Type B pancreatic cell (in vitro differentiated cells): ENCODE measurements at places on chromosomes 4 and X.
A peak's percentile ranks its signal among the peaks of the same experiment; 100 is the strongest.

- no peaks in the 10 kb centered on the region for H3K27me3 ChIP-seq
- H3K27ac ChIP-seq, result no peak overlapping the region
- DNase-seq, result no peak
- peaks cover 4% of the 10 kb centered on the region for H3K4me1 ChIP-seq
- no peaks in the 10 kb centered on the region for H3K36me3 ChIP-seq
These were observed 85.7 kb downstream of the QDPR start for GRCh38 chr4:17426222-17426621.

- H3K4me3 ChIP-seq, result no peak overlapping the region
- no peaks in the 10 kb centered on the region for H3K27me3 ChIP-seq
- H3K4me1 ChIP-seq, result no peaks in the 10 kb centered on the region
- DNase-seq, result no peak
- no peak overlapping the region for H3K27ac ChIP-seq
These were observed 443.6 kb downstream of the ARAP2 start for GRCh38 chr4:35800669-35801068.

DNA sequence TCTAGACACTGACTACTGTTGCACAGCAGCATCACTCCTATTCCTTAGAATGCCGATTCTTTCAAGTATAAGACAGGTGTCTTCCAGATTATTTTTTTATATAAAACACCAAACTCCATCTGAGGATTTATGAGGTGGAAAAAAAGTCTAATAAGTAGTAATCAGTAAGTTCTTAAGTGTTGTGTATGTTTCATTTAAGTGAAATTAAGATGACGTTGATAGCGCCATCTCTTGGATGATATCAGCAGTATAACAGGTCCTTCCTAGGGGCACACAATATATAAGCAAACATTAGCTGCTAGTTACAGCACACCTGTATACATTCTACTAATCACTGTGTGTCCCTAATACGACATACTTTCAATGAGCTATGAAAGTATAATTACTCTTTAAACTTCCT, 99.6 kb upstream of the STS start:
- H3K27me3 ChIP-seq, result no peaks in the 10 kb centered on the region
- H3K4me3 ChIP-seq, result no peak overlapping the region
- no peak for DNase-seq
- peaks cover under 1% of the 10 kb centered on the region for H3K4me1 ChIP-seq
- no peak overlapping the region for H3K27ac ChIP-seq

DNA sequence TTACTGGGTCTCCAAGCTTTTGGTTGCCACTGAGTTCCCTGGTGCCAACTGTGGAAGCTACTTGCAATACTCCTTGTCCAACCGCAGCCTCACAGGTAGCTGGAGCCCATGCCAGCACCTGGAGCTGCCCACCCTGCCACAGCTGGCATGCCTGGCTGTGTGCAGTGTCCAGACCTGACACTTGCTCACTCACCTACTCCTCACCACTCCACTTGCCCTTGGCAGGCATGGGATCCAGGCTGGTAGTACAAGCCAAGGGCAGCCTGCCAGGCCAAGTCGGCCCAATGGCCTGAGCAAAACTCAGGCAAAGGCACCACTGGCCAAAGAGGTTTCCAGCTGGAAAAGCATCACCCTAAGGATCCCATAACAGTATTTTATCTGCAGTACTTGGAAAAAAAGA, 246.3 kb downstream of the PDGFC start:
- no peak overlapping the region for H3K4me3 ChIP-seq
- DNase-seq, result no peak
- no peaks in the 10 kb centered on the region for H3K4me1 ChIP-seq
- H3K27ac ChIP-seq, result no peak overlapping the region
- no peaks in the 10 kb centered on the region for H3K27me3 ChIP-seq

GRCh38 chrX:106397788-106398538, 213.8 kb upstream of the RADX start:
- no peak for DNase-seq
- H3K36me3 ChIP-seq, result no peaks in the 10 kb centered on the region
- no peak overlapping the region for H3K27ac ChIP-seq
- no peak overlapping the region for H3K4me3 ChIP-seq
- no peaks in the 10 kb centered on the region for H3K27me3 ChIP-seq

DNA sequence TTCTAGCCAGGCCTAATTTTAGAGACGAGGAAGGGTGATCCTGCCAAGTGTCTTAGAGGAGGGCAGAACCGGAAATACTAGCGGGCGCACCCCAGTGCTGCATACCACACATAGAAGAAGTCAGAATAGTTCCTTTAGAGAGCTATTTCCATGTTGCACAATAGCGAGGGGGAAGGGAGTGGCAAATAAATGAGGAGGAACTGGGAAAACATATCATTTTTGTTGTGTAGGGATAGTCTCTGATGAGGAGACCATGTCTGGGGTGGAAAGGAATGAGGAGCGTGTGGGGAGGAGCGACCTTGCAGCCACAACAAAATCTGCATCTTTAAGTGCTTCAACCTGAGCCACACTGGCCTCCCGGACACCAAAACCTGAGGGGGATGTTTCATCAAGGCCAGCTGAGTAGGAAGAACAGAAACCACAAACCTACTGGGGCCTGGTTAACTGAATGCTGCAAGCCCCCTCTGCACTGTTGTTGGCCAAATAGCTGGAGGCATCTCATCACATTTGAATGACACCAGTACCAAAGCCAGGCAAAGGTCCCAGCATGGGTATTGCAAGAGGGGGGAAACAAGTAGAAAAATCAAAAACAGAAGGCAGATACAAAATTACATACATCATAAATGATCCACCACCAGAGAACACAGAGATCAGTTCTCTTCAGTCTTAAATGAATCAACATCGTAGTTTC, 26.7 kb upstream of the C1QTNF7 start:
- peaks cover 36% of the 10 kb centered on the region for H3K4me1 ChIP-seq
- peaks cover 11% of the 10 kb centered on the region for H3K27me3 ChIP-seq
- no peak for DNase-seq
- H3K4me3 ChIP-seq, result peak overlapping the region; percentile 80
- H3K36me3 ChIP-seq, result peaks cover 4% of the 10 kb centered on the region

DNA sequence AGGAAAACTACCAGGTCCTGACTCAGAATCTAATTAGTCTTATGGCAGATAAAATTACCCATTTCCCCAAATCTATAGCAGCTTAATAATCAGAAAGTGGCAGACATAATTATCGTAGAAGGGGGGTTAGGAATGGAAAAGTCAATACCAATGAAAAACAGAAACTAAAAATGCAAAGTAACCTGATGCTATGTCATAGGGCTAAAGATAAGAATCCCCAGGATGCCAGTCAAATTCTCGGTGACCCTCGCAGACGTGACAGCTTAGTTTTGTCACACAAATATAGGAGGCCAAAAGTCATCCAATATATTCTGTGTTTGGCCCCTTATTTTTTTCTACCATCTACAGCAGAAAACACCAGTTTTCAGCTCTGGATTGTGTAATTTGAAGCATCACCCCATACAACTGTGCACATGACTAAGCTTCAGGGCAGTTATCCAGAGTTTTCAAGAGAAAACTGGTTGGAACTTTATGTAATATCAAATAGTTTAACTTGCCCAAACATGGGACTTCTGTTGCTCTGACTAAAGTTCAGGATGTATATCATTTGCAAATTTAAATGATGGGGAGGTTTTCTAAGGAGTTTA, 30.9 kb downstream of the RASSF6 start:
- no peaks in the 10 kb centered on the region for H3K36me3 ChIP-seq
- peaks cover 10% of the 10 kb centered on the region for H3K4me1 ChIP-seq
- no peak overlapping the region for H3K4me3 ChIP-seq
- DNase-seq, result no peak

- peaks cover 6% of the 10 kb centered on the region for H3K4me1 ChIP-seq
- H3K4me3 ChIP-seq, result no peak overlapping the region
- H3K27ac ChIP-seq, result no peak overlapping the region
These were observed 516.8 kb upstream of the FAM241A start for GRCh38 chr4:111628437-111628836.

GRCh38 chr4:95640311-95640710, 91.5 kb upstream of the UNC5C start:
- H3K4me1 ChIP-seq, result peaks cover 14% of the 10 kb centered on the region
- no peaks in the 10 kb centered on the region for H3K27me3 ChIP-seq
- H3K4me3 ChIP-seq, result no peak overlapping the region
- H3K27ac ChIP-seq, result no peak overlapping the region
- H3K36me3 ChIP-seq, result no peaks in the 10 kb centered on the region
- DNase-seq, result no peak
